NCI-H2081 treated with DMSO at 0.1 percent for 48 hours (cell line): ENCODE measurements at places on chromosomes 1 and 21.

DNA sequence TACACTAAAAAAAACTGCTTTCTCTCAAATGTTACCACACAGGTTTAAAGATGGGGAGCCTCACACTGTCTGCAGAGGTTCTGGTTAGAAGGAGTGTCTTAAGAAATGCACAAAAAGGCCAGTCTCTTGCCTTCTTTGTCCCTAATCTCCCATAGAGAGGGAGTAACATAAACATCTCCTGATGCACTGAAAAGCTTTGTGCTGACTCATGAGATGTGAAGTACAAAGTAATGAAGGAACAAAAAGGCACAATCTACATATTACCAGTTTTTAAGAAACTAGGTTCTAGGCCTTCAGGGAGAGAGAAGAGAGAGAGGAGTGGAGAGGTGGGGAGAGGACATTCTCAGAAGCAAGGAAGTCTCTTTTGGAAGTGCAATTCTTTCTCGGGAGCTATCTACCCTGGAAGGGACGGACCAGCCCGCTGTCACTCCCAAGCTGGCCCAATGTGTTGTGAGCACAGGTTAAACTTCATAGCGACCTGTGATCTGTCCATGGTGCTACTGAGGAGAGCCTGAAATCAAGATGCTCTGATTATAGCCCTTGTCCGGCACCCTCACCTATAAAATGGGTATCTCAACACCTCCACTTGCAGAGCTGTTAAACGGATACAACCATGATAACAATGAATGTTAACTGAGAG is 458.1 kb downstream of the DISC1 start:
- DNase-seq = no peak

DNA sequence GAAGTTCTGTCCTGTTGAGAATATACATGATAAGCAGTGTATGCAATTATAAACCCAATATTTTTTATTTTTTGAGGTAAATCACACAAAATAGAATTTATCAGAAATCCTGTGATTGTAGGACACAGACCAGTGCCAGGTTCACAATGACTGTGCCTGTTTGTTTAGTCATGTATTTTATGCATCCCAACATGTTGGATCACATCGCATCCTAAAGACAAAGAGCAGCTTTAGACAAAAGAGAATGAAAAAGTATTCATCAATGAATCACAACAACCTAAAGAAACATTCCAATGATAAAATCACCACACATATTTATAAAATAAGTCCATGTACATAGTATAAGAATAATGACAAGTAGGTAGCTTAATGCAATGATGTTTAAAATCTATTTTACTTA is 53.2 kb upstream of the LRRC8D start:
- no peak for DNase-seq

- DNase-seq = no peak
Measured at GRCh38 chr1:118047006-118047649, 117.6 kb downstream of the WDR3 start.

- DNase-seq = no peak
Measured at GRCh38 chr1:213984387-213985208, 3.2 kb upstream of the PROX1 start.

DNA sequence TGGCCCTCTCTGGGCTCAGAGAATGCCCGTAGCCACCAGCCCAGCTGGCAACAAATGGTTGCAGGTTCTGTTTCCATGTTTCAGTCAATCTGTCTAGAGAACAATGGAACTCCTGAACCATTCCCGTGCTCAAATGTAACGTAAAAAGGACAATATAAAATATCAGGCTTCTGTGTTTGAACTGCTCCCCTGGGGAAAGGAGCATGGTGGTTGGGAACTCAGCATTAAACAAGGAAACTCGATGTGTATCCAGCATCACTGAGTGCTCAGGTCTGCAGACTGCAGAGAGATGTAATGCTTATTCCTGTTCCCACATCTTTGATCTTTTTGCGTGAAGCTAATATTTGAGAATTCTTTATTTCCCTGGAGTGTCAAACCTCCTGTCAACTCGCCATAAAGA is 326.5 kb downstream of the KIF26B start:
- no peak for DNase-seq

DNA sequence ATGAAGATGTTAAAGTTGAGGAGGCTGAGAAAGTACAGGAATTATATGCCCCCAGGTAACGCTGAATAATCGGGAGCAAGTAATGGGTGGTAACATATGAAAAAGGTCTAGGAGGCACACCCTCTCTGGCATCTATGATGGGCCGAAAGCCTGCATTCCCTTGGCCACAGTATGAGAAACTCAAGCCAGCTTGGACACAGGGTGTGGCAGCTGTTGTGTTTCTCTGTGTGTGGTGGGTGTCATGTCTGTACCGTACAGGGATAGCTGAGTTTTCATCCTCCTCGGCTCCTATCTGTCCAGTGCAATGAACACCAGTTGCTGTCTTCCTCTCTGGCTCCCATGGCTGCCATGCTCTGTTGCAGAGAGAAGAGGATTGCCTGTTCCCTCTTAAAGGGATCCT is 32.9 kb downstream of the NBPF3 start:
- DNase-seq = no peak

GRCh38 chr1:153000294-153000693 is 1.3 kb upstream of the SPRR3 start:
- no peak for DNase-seq

DNA sequence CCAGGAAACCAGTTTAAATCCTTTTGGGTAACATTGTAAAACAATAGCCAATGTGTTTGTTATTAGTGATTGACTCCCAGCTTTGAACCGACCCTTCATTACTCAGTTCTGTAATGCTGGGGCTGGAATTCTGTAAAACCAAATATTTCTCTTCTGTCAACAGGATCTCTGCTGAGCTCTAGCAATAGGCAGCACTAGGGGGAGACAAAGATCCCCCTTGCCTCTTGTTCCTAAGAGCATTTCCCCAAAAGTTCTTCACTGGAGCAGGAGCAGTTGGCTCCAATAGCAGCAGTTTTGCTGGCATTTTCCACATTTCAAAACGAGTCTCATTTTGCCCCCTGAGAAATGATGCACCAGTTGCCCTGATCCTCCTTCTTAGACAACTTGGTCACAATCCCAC is 1671.1 kb downstream of the MRPL39 start:
- DNase-seq = no peak
